ENCODE measurements at places on chromosomes 6 and 20. TPM values are rescaled to one million over a fixed set of nuclear protein-coding genes. Genes with fewer than 3 reads are reported as not detected.

ECT2L gene
- total RNA-seq: 0.10 TPM

RANBP9 gene
- total RNA-seq: 54.5 TPM

ZNF318 gene
- 22.9 TPM for total RNA-seq

TRDN gene
- total RNA-seq: not detected

- peak; percentile 52 for DNase-seq
These were observed 79.4 kb downstream of the ASXL1 start for GRCh38 chr20:32437391-32438074.

DNA sequence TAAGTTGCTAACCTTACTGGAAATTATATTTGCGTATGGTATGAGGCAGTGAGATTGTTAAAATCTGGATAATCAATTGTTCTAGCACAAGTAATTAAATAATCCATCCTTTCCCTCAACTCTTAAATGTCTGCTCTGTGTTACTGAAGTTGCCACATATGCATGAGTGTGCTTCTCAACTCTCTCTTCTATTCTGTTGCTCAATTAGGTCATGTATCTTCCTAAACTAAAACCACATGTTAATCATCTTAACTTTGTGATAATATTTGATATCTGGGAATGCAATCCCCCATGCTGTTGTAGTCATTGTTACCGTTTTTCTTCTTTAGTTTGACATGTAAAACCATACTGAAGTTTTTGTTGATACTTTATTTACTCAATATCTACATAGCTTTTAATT is 63.5 kb upstream of the STMND1 start:
- DNase-seq: no peak

GRCh38 chr6:24051942-24052589 is 73.9 kb upstream of the NRSN1 start:
- DNase-seq: no peak

GRCh38 chr20:63492982-63493381 is 5.9 kb downstream of the EEF1A2 start:
- DNase-seq: no peak

DNA sequence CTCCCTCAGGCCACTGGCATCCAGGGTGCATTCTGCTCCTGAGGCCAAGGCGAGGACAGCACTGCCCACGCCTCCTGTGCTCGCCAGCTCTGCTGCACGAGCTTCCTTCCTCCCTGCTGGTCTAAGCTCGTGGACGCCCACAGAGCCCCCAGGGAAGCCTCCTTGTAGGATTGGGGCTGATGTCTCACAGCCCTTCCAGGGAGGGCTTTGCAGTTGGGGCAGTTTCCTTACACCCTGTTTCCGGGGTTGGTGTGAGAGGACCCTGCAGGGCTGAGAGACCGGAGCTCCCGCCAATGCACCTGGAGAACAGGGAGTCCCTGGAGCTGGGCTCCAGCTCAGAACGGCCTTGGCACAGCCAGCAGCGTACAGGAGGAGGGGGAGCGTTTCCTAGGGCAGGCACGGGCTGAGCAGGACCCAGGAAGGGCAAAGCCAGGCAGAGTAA is 172.4 kb upstream of the PDE10A start:
- no peak for DNase-seq

DNA sequence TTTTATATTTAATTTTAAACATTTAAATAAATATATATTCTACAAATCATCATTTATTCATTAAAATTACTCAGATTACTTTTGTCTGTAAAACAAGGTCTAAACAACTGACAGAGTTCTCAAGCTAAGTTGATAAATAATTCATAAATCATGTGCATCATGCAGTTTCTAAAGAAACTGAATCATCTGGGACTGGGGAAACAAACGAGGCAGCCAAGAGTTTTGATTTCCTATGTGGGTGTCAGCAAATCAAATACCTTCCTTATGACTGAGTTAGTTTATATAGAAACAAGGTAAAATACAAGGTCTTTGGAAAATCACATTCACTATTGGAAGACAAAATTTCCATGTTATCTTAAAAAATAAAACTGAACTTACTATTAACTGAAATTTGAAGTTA is 149.9 kb upstream of the BEND6 start:
- no peak for DNase-seq

DNA sequence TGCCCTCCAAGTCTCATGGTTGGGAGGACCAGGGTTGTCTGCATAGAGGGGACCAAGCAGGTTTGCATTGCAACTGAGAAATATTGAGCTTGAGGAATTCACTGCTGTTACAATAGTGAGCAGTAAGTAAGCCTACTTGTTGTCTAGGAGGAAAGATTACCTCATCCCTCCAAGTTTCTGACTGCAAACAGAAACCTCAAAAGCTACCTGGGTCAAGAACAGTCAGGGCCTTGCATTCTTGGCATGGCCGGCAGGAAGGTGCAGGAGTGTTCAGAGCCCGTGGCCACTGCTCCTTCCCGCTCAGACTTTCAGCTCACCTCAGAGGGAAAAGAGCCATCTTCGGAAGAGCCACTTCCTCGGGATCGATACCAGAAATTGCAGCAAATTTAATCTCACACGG is 46.0 kb upstream of the DOK5 start:
- no peak for DNase-seq

GRCh38 chr6:107140581-107140980 is 25.3 kb upstream of the BEND3 start:
- DNase-seq: no peak

Data from lower leg skin (tissue), 4 donors.